Activated effector memory CD4-positive, alpha-beta T cell treated with anti-CD3 and anti-CD28 coated beads, Interleukin-2, amount 50 U/mL, for 16 hours (primary cell): ENCODE measurements at places on chromosomes 4 and X.

DNA sequence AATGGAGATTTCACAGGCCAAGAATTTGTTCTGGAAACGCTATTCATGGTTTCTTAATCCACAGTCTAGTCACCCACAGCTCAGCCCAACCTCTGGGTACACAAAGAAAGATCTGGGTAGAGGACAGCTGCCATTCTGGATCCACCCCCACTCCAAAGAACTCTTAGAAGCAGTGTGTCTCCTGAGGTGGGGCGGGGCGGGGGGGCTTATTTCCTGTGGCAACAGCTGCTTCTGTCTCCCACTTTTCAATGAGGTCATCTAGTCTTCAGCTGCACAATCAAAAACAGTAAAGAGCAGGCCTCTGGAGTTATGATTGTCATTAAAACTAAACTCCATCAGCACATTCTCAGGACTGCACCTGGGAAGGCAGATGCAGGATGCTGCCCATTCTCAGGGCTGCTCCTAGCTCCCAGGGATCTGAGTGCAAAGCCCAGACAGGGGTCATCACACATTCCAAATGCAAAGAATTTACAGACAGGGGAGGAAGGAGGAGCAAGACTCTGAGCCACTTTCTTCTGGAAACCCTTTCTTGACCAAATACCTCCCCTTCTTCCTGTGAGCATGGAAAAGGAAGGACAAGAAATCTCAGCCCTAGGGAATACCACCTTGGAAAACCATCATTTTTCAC lies 207.3 kb downstream of the HS6ST2 start:
- DNase-seq, result no peak

- no peak for DNase-seq
These were observed 166.5 kb downstream of the SCFD2 start for GRCh38 chr4:53199356-53199755.

- DNase-seq, result no peak
These were observed 2375.1 kb upstream of the AGA start for GRCh38 chr4:179817317-179817716.

DNA sequence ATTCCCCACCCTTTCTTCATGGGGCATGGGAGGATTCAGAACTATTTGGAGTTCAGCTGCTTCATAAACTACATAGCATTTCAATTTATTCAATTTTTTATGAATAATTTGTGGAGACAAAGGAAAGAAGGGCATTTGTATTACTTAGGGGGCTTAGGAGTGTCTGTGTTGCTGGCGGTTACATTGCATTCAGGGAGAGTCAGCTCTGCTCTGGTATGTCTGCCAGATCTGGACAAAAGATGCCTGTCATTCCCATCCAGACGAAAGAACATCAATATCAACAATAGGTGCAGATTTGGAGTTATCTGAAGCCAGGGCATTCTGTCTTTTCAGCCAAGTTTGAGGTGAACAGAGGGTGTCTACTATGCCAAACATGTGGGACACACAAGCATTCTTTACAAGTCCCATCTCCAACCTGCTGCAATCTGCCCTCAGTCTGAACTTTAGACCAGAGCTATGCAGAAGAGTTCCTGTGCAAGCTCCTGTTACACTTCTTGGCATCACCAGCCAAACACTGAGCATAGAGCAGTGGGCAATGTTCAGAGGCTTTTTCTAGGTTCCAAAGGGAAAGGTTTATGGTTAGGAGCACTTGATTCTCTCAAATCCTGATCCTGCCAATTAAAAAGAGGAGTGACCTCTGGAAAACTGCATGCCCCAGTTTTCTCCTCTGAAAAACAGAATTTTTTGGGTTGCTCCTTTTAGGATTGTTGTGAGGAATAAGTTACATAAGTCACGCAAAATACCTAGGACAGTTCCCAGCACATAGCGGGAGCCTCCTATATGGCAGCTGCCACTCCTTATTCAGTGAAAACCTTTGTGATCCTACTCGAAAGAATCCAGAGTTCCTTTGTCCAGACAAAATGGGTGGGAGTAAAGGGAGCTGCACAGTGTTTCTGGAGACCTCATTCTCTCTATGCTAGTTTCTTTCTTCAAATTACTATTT lies 719.5 kb upstream of the SLIT2 start:
- no peak for DNase-seq

GRCh38 chr4:8378776-8379175 lies 61.7 kb downstream of the ACOX3 start:
- DNase-seq, result no peak

DNA sequence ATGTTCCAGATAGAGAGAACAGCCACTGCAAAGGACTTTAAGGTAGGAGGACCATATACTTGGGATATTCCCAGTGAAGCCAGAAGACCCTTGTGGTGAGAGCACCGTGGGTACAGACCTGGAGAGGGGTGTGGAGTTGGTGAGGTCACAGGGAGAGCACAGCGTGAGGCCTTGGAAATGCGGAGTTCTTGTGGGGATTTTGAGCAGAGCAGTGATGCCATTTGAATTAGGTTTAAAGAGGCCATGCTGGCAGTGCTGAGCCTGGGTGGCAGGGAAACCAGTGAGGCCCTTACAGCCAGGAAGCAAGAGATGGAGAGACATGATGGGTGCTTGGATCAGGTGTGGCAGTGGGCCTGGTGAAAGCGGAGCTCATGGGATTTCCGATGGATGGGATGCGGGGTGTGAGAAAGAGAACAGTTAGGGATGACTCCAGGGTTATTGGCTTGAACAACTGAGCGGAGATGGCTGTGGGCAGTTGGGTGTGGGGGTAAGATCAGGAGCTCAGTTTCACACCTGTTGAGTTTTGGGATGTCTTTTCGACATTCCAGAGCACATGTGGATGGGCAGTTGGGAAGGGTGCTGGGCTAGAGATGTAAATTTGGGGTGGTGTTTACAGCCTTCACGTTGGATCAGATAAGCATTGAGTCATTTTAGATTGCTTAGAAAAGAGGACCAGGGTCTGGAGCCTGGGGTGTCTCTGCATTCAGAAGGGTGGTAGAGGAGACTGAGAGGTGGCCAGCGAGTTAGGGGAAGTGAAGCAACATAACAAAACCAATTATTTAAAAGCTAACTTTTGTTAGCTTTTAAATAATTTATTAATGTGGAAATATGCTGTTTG lies 68.9 kb downstream of the TMEM131L start:
- no peak for DNase-seq

DNA sequence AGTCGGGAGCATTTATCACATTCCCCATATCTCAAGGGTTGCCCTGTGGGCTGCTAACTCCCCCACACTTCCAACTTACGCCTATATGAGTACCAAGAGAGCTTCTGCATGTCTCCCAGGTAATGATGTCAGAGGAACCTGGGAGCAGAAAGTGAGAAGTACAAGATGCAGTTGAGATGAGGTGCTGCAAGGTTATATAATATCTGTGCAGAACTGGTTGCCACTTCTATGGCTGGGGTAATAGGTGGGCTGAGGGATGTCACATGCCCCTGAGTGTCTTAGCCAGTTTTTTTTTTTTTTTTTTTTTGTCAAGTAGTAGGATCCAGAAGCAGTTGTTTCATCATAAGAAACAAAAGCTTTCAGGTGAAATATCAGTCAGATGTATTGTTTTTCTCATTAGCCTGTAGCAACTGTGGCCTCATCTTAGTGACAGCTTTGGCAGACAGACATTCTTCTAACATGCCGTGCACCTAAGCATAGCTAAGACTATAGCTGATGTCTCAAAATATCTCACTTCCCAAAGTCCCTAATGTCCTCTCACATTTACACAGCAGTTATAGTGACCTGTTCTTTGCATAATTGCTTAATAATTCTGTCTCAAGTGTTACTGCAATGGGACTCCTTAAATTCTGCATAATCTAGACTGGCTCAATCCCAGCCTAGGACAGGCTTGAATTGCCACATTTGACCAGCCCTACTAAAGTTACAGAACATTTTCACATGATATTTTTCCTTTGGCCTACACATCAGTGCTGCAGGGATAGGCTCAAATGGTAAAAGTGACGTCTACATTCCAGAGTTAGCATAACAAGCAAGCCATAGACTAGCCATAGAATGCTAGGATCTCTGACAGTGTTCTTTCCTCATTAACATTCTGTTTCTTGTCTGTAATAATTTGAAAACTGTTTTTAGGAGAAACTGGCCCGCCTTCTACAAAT lies 17.9 kb upstream of the MAOB start:
- no peak for DNase-seq

GRCh38 chrX:29090811-29091210 lies 503.6 kb downstream of the IL1RAPL1 start:
- DNase-seq, result no peak

DNA sequence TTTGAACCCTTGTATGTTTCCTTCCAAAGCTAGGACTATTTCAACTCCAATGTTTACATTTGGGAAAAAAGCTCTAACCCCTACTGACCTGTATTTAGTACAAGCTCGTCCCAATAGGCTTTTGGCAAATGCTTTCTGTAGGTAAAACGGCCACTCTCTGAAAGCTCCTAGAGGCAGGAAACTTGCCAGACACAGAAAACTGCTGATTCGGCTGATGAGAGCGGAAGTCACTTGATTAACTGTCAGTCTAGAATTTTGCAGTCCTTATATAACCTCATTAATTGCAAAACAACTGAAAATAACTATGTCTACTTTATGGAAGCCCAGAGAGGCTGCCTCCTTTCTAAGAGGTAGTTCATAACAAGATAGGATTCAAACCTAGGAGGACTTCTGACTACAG lies 108.1 kb downstream of the TSPAN7 start:
- DNase-seq, result no peak

DNA sequence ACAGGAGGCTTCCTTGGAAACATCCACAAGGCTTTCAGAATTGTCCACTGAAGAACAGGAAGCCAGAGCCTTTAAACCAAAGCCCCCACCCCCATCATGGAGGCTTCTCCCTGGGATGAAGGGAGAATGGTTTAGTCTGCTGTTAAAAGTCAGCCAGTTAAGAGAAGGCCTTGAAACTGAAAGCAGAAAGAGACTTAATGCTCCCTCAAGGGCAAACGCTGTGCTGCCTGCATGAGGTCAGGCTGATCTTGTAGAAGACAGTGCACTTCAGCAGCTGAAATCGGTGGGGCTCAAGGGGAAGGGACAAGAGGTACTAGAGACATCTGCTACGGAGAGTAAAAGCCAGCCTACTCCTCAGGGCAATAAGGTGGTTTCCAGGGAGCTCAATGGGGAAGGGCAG lies 69.0 kb downstream of the HPRT1 start:
- no peak for DNase-seq

DNA sequence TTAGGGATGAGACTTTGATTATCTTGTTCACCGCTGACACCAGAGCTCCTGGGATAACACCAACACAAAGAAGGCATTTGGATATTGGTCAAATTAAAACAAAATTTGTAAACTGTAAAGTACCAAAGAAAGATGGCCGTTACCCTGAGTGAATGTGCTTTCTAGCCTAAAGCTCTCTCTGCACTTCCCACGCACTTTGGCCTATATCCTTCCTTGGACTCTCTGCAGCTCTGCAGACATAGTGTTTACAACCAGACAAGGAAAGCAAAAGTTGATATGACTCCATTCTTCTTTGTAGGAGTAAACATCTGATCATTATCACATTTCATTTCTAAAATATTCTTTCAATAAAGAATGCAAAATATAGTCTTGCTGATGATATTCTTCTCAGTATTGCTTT lies 44.8 kb upstream of the PITX2 start:
- DNase-seq, result no peak

GRCh38 chr4:129148892-129149291 lies 52.9 kb downstream of the C4orf33 start:
- no peak for DNase-seq

DNA sequence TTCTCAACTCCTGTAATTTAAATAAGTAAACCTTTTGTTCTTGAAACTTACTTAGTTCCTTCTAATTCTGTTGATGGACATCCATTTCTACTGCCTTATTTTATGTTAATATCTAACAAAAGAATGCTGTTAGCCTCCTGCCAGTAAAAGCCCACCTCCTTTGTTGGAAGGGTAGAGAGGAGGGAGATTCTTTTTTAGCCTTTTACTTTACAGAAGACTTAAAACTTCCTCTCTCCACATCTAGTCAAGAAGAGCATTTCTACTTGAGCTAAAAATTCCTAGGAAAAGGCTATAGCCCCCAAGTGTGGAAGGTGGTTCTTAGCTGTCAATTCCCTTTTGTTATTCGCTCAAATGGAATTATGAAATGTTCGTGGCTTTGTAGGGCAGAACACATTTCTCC lies 118.7 kb downstream of the ZIC3 start:
- DNase-seq, result no peak

DNA sequence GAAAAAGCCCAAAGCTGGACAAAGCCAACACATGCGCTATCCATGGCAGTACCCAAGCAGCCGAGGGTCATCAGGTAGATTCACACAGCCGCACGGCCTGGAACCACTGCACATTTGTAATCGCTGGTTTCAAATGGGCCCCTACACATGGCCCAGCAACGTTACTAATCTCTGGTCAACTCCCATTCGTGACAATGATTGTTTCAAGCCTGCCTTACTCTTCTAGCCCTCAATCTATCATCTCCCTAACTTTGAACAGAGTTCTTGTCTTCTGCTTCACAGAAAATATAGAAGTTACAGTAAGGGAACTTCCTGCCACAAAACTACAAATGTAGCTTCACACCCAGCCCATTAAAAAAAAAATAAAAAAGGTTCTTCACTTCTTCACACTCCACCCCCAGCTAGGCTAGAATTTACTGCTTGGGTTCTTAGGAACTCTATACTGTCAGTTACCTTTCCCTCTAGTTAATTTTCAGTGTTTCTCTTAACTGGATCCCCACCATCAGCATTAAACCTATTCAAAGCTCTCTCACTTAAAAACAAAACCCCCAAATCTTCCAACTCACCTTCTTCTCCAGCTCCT lies 24.2 kb downstream of the CASP3 start:
- no peak for DNase-seq

GRCh38 chrX:5646818-5647217 lies 581.8 kb downstream of the NLGN4X start:
- no peak for DNase-seq

- no peak for DNase-seq
These were observed 16.8 kb upstream of the FAM241A start for GRCh38 chr4:112128452-112128851.

DNA sequence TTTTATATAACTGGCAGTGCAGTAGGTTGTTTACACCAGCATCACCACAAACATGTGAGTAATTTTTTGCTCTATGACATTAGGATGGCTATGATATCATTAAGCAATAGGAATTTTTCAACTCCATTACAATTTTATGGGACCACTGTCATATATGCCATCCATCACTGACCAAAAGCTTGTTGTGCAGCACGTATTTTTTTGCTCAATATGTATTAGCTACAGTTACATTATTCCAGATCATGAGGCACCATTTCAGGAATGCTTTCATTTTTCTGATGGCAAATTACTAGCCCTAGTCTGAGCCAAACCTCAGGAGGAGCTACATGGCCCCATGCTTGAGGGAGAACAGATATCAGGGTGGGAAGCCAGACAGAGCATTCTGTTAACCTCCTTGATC lies 56.8 kb upstream of the DCLK2 start:
- DNase-seq, result no peak
